ENCODE measurements at places on chromosomes 7 and 10.
A peak's percentile ranks its signal among the peaks of the same experiment; 100 is the strongest.

DNA sequence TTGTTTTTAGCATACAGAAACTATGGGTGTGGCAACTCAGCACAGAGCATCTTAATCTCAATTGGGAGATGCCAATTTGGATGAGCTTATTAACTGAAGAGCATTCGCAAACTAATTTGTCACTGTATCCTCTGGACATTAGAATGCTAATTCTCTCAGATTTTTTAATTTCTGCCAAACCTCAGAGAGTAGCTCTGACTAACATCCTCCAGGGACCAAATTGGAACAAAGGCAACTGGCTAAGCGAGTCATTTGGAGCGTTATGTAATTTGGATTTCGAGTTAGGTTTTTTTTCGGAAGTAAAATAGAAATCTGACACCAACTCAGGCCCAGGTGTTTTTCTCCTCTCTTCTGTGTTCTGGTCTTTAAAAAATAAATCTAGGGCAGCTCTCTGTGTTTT, 201.9 kb downstream of the BMPER start:
- DNase-seq: no peak

- no peak for DNase-seq
Observed at GRCh38 chr7:102303669-102304422, 17.2 kb downstream of the SH2B2 start.

DNA sequence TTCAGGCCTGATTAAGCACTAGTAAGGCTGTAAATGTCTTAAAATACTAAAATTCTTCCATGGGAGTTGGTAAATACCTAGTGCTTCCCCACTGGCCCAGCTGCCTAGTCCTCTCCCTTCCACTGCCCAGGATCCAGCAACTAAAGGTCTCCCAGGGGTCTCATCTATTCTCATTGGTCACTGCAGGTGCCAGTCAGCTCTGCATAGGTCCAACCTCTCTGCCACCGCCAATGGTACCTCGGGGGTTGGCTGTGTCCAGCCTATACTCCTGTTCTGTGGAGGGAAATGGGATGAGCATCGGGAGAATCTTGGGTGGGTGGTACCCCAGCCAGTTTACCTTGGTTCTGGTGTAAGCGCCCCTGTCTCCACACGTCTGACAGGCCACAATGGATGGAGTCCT, 6.1 kb upstream of the CREB5 start:
- peak; percentile 61 for DNase-seq

DNA sequence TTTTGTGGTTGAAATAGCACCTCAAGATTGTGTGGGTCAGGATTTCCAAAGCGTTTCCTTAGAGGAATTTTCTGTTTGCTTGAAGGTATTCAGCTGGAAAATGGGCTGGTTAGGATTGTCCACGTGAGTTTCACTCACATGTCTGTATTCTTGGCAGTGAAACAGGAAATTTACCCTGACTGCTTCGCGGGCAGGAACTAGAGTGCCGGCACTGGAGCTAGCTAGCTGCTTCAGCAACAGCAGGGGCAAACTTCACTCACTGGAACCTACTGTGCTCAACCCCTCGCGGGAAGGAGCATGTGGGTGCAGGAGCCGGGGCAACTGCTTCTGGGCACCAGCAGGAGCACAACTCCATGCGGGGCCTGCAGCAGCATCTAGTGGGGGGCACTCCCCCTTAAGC, 38.0 kb upstream of the RTKN2 start:
- no peak for DNase-seq

- DNase-seq: peak; percentile 8
Observed at GRCh38 chr7:5231116-5231515, 41.1 kb downstream of the WIPI2 start.

Measured in H7 (cell line).